ENCODE measurements at places on chromosomes 1 and 21.

DNA sequence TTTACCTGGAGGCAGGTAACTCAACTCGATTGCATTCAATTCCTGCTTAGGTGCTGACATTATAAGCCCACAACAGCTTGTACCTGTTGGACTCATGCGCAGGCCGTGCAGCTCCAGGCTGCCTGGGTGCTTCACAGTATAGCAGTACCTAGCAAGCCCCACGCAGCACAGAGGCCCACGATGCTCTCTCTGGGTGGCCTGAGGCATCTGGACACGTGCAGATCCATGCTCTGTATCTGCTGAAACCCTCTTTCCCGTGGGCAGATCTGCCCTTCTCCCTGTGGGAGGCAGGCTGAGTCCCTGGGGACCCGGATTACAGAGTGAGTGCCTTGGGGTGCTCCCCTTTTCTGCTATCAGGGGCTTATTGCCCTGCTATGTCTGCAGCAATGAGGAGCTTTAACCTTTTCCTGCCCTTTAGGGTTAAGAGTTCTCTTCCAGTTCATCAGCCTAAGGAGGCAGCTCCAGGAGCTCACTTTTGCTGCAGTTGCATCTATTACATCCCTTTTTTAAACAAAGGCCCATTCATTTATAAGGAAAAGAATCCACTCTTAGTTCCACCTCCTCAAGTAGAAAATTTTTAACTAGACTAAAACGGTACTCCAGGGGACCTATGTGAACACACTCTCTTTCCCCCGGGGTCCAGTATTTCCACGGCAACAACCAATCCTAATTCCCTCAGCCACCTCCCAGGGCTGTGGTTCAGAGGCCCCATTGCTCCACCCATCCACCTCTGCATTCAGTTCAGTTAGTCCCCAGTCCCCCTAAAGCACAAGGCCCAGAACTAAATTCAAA, 19.3 kb downstream of the ITPKB start:
- no peak for DNase-seq

GRCh38 chr1:48726557-48727215, 50.0 kb downstream of the BEND5 start:
- no peak for DNase-seq

GRCh38 chr1:21828506-21829210, 16.6 kb downstream of the LDLRAD2 start:
- no peak for DNase-seq

- DNase-seq = no peak
Measured at GRCh38 chr21:42781150-42781970, 98.0 kb downstream of the WDR4 start.

DNA sequence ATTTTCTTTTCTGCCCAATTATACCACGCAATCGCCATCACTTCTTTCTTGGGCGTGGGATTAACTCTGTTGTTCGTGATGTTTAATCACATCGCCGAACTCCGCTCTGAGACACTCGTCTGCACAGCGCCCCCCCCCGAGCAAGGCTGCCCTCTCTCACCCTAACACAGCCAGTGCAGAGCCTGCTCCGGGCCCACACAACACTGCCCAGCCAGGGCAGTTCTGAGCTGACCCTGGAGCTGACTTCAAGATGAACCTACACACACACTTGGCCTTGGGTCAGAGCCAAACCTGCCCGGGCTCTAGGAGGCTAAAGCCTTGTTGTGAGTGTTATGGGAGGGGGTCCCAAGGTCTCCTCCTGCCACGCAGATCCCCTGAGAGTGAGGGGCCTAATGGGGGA, 64.6 kb upstream of the LRP8 start:
- DNase-seq = no peak

DNA sequence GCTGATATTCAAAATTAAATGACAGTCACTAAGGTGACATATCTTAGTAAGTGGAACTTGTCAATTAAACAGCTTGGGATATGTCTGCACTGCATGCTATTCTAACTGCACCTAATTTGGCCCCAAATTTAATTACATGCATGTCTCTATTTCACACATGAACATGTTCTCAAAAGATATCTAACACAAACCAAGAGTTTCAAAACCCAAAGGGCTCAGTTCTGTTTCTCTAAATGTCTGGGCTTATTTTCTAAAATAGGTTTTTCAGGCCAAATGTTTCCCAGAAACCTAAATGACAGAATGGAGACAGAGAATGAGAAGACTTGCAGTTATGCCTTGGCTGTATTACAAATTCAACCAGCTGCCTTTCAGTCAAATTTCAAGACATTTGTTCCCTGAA, 11.3 kb downstream of the RAB29 start:
- DNase-seq = no peak

DNA sequence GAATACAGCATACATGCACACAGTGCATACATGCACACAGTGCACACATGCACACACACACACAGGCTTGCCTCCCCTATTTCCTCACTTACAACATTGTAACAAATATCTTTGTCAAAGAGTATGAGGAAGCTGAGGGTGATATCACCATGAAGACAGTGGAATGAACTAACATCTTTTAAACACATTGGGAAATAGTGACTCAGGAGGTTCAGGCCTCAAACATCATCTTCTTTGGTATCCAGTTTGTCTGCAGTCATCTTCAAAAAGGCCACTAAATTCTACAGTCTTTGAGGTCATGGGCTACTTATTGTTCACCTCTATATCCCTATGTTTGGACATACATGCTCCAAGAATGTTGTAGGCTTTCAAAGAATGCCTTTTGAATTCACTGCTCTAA, 2.1 kb upstream of the LCE2B start:
- no peak for DNase-seq

- DNase-seq = no peak
Measured at GRCh38 chr1:27599605-27600497, 4.1 kb downstream of the AHDC1 start.

GRCh38 chr1:113980110-113980509, 836 bp downstream of the OLFML3 start:
- peak; percentile 40 for DNase-seq

DNA sequence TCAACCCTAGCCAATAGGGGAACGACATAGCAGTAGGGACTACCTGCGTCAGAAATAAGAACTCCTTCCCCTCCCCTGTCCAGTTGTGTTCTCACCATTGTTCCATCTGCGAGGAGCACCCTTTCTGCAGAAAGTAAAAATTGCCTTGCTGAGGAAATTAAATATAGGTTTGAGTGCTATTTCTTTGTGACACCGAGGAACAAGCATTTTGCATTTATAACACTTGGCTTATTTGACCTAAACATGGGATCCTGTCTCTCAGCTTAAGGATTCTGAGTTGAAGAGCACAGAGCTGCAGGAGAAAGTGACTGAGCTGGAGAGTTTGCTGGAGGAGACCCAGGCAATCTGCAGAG, 10.7 kb upstream of the SH3BGRL3 start:
- no peak for DNase-seq

GRCh38 chr1:202367271-202367670, 18.8 kb downstream of the PPP1R12B start:
- peak; percentile 77 for DNase-seq

GRCh38 chr1:27886744-27887143, 14.4 kb downstream of the THEMIS2 start:
- DNase-seq = no peak

DNA sequence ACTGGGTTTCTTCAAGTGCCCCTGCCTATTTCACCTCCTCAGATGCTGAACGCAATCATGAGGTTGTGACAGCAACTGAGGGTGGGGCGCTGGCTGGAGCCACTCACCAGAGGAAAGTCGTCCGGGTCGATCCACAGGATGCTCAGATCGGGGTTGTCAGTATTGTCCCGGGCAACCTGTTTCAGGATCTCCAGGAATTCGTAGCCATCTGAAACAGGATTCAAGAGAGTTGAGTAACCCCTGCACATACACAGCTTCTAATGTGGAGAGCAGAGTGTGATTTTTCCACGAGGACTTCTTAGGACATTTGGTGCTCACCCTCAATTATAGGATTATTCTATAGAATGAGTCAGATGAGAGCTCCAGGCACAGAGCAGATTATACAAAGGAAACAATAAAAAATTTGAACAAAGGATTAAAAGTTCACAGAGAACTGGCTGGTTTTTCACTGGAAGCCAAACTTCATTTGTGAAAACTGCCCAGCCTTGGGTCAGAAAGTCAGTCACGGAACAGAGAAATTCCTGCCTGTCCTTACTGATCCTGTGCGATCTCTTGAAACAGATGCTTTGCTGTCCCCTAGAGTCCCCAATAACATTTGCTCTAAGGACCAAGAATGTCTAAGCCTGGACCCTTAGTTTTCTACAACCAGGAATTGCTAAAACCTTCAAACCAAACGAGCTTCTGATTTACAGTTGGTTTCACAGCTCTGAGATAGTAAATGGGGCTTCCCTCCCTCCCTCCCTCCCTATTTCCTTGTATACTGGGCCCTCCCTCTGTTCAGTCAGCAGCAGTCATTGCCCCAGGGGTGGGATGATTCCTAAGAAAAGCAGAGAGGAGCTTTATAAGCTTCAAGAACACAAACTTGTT, 63.2 kb downstream of the CASQ2 start:
- DNase-seq = no peak

- no peak for DNase-seq
Measured at GRCh38 chr1:210758761-210759160, 375.2 kb downstream of the KCNH1 start.

- no peak for DNase-seq
Measured at GRCh38 chr21:21722731-21723130, 724.5 kb downstream of the NCAM2 start.

GRCh38 chr1:68528243-68528642, 31.4 kb upstream of the DEPDC1 start:
- DNase-seq = no peak

GRCh38 chr1:19640363-19641316, 3.5 kb upstream of the NBL1 start:
- DNase-seq = no peak

GRCh38 chr1:29546496-29546895, 310.2 kb downstream of the PTPRU start:
- DNase-seq = no peak

GRCh38 chr1:53755874-53756273, 16.9 kb upstream of the GLIS1 start:
- DNase-seq = no peak

DNA sequence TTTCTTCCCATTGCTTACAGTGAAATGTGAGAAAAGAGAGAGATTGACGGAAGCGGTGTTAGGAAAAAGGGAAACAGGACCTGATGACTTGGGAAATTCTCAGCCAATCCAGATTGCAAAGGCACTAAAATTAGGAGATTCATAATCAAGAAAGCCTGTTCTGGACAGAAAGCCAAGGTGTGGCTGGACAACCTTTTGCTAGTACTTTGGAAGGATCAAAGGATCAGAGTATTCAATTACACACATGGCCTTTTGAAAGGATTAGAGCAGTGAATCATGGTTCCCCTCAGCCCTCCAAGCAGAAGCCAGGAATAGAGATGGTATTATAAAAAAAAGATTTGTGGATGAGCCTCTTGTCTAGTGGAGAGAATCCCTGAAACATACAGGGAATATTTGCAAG, 669.8 kb upstream of the ADAMTS5 start:
- no peak for DNase-seq

GRCh38 chr1:99643021-99643779, 2.7 kb upstream of the PALMD start:
- no peak for DNase-seq

- DNase-seq = no peak
Measured at GRCh38 chr1:23456226-23456625, 27.8 kb downstream of the ASAP3 start.

- no peak for DNase-seq
Measured at GRCh38 chr1:242057745-242058115, 58.8 kb upstream of the MAP1LC3C start.

- DNase-seq = no peak
Measured at GRCh38 chr1:154624746-154625643, 17.0 kb upstream of the ADAR start.

- peak; percentile 58 for DNase-seq
Measured at GRCh38 chr1:203368624-203369451, 17.9 kb upstream of the FMOD start.
